ENCODE measurements at places on chromosomes 6 and 20.

- no peak for DNase-seq
These were observed 167.9 kb upstream of the MAN1A1 start for GRCh38 chr6:119517428-119517827.

DNA sequence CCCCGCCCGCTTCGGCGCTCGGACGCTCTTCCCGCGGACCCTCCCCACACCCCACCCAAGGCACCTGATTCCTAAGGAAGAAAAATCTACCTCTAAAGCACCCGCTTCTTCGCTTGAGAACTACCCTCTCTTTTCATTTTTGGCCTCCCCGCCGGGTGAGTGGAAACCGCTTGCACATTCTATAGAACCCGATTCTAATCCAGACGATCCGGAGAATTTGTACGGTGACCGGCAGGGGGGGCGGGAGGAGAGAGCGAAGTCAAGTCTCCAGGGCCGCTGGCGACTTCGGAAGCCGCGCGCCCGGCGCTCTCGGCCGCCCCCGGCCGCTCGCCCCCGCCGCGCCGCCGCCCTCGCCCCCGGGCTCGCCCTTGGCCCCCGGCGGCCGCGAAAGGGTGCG is at the start of gene RBM24:
Gene RBM24 (plus strand): TSS at position 262 of the 397 bp plus-strand sequence. CDS start 221 bp downstream, outside the sequence.
- peak; percentile 80 for DNase-seq

DNA sequence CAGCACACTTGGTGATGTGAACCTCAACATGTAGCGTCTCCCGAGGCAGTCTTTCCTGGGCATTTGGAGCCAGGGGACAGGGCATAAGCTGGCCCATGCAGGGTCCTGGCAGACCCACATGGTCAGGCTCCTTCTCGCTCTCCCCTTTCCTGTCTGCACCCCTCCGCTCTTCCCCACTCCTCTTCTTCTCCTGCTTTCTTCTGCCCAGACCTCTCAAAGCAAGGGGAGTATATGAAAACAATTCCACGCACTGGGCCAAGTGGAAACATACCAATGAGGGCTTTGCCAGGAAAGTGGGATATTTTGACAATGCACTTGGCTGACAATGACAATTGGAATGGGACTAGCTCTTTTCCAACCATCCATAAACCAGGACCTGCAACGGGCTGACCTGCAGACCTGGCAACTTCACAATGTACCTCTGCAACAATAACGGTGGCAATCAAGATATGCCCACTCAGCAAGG is 58.9 kb upstream of the TRAF3IP2 start:
- no peak for DNase-seq

GRCh38 chr6:66628917-66629316 is 921.9 kb upstream of the EYS start:
- no peak for DNase-seq

GRCh38 chr6:113645986-113646385 is 211.2 kb upstream of the MARCKS start:
- DNase-seq = no peak

DNA sequence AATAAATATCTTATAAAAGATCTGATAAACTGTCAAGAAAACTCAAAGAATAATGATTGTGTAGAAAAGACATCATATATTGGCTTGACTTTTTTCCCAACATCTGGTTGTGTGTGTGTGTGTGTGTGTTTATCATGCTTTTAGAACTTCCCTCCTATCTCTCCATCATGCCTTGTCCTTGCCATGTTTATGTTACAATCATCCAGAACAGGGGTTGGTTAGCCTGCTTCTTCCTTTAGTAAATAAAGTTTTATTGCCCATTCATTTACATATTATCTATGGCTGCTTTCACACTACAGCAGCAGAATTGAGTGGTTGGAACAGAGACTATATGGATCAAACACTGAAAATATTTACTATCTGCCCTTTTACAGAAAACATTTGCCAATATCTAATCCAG is 52.8 kb upstream of the RIPOR2 start:
- DNase-seq = no peak

- peak; percentile 65 for DNase-seq
These were observed 4.8 kb downstream of the TRIM10 start for GRCh38 chr6:30156262-30156599.

GRCh38 chr6:41934278-41935192 is 7.1 kb downstream of the CCND3 start:
- DNase-seq = no peak

DNA sequence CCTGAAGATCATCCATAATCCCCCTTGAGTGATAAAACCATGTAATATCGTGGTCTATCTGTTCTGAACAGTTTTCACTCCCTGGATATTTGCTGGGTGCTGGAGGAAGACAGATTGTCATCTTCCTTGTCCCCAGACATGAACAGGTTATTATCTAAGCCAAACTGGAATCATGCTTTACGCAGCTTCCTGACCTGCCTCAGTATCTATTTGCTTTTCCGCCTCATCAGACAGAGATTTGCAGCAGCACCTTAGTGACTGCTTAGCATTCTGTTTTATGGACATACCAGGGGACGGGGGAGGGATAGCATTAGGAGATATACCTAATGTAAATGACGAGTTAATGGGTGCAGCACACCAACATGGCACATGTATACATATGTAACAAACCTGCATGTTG is 124.6 kb downstream of the SLC23A2 start:
- DNase-seq = no peak

GRCh38 chr6:152575621-152576150 is 61.5 kb downstream of the SYNE1 start:
- no peak for DNase-seq

DNA sequence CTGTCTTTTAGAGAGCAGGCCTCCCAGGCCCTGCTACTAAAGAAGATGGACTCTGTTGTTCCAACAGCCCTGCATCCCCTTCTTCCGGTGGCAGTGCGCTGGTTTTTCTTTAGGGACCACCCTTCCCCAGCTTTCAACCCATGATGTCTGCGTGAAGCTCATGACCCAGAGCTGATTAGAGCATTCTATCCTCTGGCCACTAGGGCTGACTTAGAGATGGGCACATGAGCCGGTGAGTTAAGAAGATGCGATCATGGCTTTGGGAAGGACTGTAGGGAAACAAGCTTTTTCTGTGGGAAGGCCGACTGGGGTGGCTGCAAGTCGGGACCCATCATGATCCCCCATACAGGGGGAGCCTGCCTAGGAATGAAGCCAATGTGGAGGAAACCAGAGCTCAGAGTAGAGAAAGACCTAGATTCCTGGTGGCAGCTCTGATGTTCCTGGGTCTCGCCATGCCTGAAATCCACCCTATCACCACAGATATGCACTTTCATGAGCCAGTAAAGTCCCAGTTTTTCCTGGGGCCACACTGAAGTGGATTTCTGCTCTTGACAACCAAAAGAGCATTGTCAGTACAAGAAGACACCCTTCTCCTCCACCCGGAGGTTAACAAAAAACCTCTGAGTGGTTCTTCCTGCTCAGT is 29.1 kb upstream of the STX16 start:
- DNase-seq = no peak

- peak; percentile 49 for DNase-seq
These were observed 105.5 kb downstream of the HUS1B start for GRCh38 chr6:551405-551804.

DNA sequence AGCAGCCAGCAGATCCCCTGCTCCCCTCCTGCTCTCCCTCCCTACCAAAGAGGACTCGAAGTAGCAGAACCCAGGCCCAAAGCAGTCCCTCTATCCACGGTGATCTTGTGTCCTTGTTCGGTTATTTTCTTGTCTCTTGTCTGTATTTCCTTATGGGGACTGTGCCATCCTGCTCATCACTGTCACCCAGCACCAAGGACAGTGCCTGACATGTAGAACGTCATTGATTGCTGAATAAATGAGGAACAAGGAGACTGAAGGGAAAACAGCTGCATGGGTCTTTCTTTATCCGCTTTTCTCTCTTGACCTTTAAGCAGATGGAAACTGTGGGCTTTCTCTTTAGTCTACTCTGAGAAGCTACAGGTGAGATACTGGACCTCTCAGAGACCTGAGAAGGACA is 29.4 kb upstream of the ZNF831 start:
- no peak for DNase-seq

- DNase-seq = no peak
These were observed 4.9 kb downstream of the OVOL2 start for GRCh38 chr20:18052856-18053255.

DNA sequence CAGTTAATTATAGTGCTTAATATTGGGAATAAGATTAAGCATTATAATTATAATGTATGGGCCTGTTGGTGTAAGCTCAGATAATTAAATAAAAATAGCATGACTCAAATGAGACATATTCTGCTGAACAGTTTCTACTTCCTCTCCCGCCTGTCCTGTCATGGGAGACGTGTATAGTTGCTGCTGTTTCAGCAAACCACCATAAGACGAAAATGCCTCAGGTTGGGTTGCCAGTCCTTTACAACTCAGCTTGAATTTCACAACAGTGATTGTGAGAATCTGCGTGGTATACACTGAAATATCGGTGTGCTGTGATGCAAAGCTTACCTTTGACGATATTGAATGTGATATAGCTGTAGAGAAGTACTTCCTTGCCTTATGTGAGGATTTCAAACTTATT is 99.5 kb downstream of the POPDC3 start:
- no peak for DNase-seq

Measured in hepatocyte (in vitro differentiated cells).